Liver (tissue), 10 donors: ENCODE measurements at places on chromosomes 4 and X.
A peak's percentile ranks its signal among the peaks of the same experiment; 100 is the strongest.

- peak overlapping the region; percentile 76 for H3K4me3 ChIP-seq
- H3K27me3 ChIP-seq: no peaks in the 10 kb centered on the region
- H3K27ac ChIP-seq: peak overlapping the region; percentile 79
- no peaks in the 10 kb centered on the region for H3K36me3 ChIP-seq
Observed at GRCh38 chrX:41923978-41924683, 777 bp upstream of the CASK start.

GRCh38 chr4:186781032-186781917, 57.6 kb upstream of the FAT1 start:
- H3K27me3 ChIP-seq: no peaks in the 10 kb centered on the region
- no peaks in the 10 kb centered on the region for H3K4me1 ChIP-seq
- H3K36me3 ChIP-seq: no peaks in the 10 kb centered on the region
- no peak for DNase-seq
- H3K27ac ChIP-seq: no peak overlapping the region

DNA sequence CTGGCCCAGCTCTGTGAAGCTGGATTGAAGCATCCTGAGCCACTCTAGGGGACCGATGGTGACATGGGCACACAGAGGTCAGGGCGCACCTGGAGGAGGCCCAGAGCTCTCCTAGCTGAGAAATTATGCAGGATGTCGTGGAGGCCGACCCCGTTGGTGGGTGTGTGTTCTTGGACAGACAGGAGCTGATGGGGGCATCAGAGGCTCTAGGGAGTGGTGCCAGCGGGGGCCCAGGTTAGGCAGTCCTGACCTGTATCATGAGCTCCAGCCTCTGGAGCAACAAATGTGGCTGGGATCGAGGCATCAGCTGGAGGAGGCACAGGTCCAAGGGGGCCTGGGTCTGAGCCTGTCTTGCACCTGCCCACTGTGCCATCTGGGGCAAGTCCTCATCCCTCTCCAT, 124.6 kb upstream of the PSAPL1 start:
- no peak for DNase-seq
- H3K36me3 ChIP-seq: no peaks in the 10 kb centered on the region
- H3K27ac ChIP-seq: peak overlapping the region; percentile 22
- no peak overlapping the region for H3K4me3 ChIP-seq
- no peaks in the 10 kb centered on the region for H3K27me3 ChIP-seq
- H3K4me1 ChIP-seq: peaks cover 35% of the 10 kb centered on the region

DNA sequence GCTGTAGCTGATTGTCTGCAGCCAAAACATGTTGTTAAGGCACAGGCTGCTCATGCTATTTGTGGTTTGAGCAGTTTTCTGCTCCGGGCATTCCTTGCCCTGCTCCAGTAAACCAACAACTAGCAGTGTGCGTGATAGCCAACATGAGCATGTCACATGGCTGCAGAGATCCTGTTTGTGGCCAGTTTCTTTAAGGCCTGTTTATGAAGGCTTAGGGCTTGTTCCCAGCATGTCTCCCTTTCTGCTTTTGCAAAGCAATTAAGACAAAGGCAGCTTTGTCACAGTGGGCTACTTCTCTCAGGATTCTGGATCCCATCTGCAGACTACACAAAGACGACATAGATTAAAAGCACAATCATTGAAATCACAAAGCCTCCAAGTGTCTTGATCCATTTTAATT, 160.5 kb downstream of the ZNF518B start:
- H3K4me1 ChIP-seq: no peaks in the 10 kb centered on the region
- no peaks in the 10 kb centered on the region for H3K36me3 ChIP-seq
- no peak overlapping the region for H3K4me3 ChIP-seq
- no peak for DNase-seq

DNA sequence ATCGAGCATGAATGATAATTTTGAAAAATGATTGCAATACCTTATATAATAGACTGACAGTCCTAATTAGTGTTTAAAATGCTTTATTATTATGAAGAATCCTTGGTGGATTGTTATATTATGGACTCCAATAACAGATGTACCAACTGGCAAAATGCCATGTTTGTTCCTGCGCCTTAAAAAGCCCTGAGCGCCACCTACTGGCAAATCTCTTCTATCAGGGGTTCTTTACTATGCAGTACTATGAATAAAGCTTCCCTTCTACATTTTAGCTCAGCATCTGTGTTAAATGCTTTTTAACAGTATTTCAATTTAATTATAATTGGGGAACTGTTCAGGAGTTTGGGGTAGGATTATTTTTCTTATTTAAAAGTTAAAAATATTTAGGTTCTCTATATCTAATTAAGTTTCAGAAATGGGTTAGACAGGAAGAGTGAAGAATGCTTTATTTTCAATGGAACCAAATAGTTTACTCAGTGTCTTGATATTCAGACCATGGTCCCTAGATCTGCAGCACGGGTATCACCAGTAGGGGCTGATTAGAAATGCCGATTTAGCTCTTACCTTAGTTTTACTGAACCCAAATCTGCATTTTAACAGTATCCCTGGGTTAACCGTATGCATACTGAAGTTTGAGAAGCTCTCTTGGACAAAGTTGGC, 20.0 kb downstream of the CFAP97 start:
- H3K4me1 ChIP-seq: no peaks in the 10 kb centered on the region
- no peaks in the 10 kb centered on the region for H3K27me3 ChIP-seq
- peak; percentile 80 for DNase-seq
- no peak overlapping the region for H3K4me3 ChIP-seq
- H3K36me3 ChIP-seq: no peaks in the 10 kb centered on the region
- no peak overlapping the region for H3K27ac ChIP-seq

- no peak overlapping the region for H3K27ac ChIP-seq
- H3K4me3 ChIP-seq: no peak overlapping the region
- DNase-seq: no peak
- no peaks in the 10 kb centered on the region for H3K4me1 ChIP-seq
- no peaks in the 10 kb centered on the region for H3K27me3 ChIP-seq
- H3K36me3 ChIP-seq: peaks cover 6% of the 10 kb centered on the region
Observed at GRCh38 chr4:159312236-159312635, 209.4 kb downstream of the RAPGEF2 start.

DNA sequence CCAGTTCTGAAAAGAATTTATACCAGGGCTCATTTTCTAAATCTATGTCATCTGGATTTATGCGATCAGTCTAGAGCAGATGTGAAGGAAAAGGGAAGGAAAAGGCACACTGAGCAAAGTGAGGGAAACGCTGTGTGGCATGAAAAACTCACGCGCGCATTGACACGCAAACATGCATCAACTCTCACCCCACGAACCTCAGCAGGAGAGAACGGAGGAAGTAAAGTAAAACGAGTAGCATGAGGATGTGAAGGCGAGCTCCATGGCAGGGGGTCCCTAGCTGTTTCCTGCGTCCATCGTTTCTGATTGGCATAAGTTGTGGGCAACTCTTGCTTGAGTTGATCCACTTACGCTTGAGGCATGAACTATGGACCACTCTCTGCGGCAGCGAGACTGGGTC, 102.8 kb upstream of the PDLIM3 start:
- H3K27ac ChIP-seq: no peak overlapping the region
- H3K4me3 ChIP-seq: no peak overlapping the region
- H3K36me3 ChIP-seq: peaks cover 38% of the 10 kb centered on the region
- no peak for DNase-seq

DNA sequence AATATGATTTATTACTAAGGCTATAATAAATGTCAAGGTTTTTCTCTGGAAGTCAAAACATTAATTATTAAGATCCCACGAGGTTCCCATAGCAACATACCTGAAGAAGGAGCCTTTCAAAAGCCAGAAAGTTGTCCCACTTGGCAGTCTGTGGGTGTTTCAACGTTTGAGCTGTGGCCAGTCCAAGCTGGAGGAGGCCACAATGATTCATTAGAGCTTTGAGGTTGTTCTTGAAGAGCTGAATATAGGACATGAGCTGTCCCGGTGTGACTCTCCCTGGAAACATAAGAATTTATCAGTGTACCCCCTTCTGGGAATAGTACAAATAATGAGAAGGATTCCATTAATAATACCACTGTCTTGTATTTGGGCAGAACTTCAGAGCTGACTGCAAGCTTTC, 92.1 kb downstream of the SCFD2 start:
- no peak for DNase-seq
- no peak overlapping the region for H3K4me3 ChIP-seq
- H3K27me3 ChIP-seq: no peaks in the 10 kb centered on the region
- H3K4me1 ChIP-seq: no peaks in the 10 kb centered on the region
- H3K27ac ChIP-seq: no peak overlapping the region
- peaks cover 3% of the 10 kb centered on the region for H3K36me3 ChIP-seq

DNA sequence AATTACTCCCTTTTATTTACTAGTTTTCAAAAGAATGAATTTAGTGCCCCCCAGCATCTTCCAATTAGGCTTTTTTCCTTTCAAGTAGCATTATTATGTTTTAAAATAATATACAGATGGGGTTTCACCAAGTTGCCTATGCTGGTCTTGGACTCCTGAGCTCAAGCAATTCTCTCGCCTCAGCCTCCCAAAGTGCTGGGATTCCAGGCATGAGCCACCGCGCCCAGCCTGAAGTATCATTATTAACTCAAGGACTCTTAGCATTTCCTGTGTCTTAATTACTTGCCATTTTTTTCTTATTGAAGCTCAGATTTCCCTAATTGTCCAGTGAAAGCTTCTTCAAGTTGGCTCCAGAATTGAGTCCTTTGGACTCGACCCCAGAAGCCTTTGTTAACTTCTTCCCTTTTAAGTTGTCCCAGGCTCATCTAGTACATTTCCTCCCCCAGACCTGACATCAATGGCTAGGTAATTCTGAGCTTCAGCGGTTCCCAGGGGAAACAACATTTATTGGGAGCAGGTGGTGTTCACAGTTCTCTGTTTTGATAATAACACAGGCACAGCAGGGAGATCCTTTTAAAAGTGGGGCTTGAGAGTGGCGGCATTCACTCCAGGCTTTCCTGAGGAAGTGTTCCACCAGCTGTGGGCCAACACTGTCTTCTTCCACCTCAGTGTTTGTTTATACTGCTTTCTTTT, 10.0 kb downstream of the SAT1 start:
- no peaks in the 10 kb centered on the region for H3K27me3 ChIP-seq
- H3K4me3 ChIP-seq: no peak overlapping the region
- H3K27ac ChIP-seq: no peak overlapping the region
- no peaks in the 10 kb centered on the region for H3K36me3 ChIP-seq

- H3K36me3 ChIP-seq: peaks cover 9% of the 10 kb centered on the region
- DNase-seq: no peak
- H3K4me3 ChIP-seq: no peak overlapping the region
Observed at GRCh38 chr4:78846258-78846657, 70.1 kb downstream of the BMP2K start.

DNA sequence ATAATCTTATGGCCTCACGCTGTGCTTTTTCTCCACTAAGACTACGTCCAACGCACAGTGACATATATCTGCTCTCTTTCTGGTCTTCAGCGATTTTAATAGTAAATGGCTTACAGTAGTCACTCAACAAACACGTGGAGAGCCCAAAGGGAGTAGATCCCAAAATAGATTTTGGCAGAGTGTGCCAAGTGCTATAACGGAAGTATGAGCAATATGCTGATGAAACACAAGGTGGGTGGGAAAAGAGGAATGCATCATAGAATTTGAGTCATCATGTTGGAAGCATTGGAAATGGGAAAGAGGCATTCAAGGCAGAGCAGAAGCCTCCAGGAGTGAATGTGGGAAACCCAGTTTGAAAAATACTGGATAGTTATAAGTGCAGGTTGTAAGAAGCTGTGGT, 129.1 kb upstream of the LDB2 start:
- no peak for DNase-seq
- no peak overlapping the region for H3K27ac ChIP-seq
- no peak overlapping the region for H3K4me3 ChIP-seq
- no peaks in the 10 kb centered on the region for H3K4me1 ChIP-seq

DNA sequence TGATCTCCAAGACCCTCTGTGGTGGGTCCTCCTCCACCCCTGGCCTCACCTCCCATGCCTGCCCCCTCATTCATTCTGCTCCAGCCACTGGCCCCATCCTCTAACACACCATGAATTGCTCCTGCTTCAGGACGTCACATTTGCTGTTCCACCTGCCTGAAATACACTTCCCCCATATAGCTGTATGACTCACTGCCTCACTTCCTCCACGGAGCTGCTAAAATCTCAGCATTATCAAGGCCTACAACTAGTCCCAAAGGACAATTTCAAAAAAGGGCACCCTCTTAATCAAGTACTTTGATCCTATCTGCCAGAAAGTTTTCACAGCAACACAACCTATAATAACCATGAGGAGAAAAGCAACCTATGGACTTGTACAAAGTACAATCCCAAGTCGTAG, 43.6 kb upstream of the PHOX2B start:
- DNase-seq: no peak
- H3K4me1 ChIP-seq: no peaks in the 10 kb centered on the region
- H3K4me3 ChIP-seq: no peak overlapping the region
- no peaks in the 10 kb centered on the region for H3K27me3 ChIP-seq

- no peaks in the 10 kb centered on the region for H3K27me3 ChIP-seq
- DNase-seq: no peak
- H3K36me3 ChIP-seq: no peaks in the 10 kb centered on the region
Observed at GRCh38 chr4:149076401-149076800, 634.2 kb upstream of the NR3C2 start.

- DNase-seq: no peak
- H3K27ac ChIP-seq: no peak overlapping the region
- no peaks in the 10 kb centered on the region for H3K36me3 ChIP-seq
- no peaks in the 10 kb centered on the region for H3K27me3 ChIP-seq
- no peak overlapping the region for H3K4me3 ChIP-seq
- no peaks in the 10 kb centered on the region for H3K4me1 ChIP-seq
Observed at GRCh38 chrX:27435031-27435430, 28.1 kb downstream of the PPP4R3C start.

GRCh38 chr4:84796394-84796793, 170.1 kb downstream of the WDFY3 start:
- no peak overlapping the region for H3K4me3 ChIP-seq
- peaks cover 2% of the 10 kb centered on the region for H3K36me3 ChIP-seq
- DNase-seq: no peak
- no peak overlapping the region for H3K27ac ChIP-seq

DNA sequence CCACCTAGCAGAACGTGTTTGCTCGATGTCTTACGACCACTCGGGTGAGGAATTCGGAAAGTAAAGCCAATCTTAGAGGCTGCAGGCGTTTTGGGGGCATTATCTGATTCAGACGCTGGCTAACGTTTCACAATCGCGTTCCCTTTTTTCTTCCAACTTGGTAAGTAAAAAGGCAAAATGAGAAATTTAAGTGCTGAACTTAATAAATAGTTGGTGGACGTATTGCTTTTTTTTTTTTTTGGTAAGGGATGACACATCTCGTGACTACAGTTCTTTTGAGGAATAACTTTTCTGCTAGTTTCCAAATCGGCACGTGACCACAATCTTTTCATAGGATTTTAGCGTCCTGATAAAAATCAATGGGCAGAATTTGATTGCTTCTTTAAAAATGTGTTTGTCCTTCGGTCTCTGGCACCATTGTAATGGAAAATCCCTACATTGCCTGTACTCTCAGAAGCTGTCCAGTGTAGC, 848 bp downstream of the RAB9A start:
- no peaks in the 10 kb centered on the region for H3K27me3 ChIP-seq
- no peak for DNase-seq
- peak overlapping the region; percentile 71 for H3K4me3 ChIP-seq
- H3K27ac ChIP-seq: peak overlapping the region; percentile 87
- H3K4me1 ChIP-seq: peaks cover 10% of the 10 kb centered on the region

DNA sequence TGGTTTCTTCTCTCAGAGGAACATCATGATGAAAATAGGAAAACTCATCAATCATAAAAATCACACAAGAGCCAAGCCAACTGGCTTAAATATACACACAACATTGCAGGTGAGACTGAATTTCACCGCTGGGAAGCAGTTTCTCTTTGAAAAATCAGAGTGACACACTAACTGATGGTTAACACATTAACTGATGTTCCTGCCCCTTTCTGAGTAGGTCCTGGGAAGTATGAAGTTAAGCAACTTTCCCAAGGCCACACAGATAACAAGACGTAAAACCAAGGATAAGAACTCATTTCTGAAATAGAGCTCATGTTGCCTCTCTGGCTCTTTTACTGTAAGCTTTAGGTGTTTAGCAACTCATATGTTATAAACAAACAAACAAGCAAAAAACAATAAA, 813.7 kb upstream of the HS3ST1 start:
- H3K27me3 ChIP-seq: no peaks in the 10 kb centered on the region
- no peak for DNase-seq
- no peak overlapping the region for H3K27ac ChIP-seq
